ENCODE measurements at places on chromosomes 7 and 10.

DNA sequence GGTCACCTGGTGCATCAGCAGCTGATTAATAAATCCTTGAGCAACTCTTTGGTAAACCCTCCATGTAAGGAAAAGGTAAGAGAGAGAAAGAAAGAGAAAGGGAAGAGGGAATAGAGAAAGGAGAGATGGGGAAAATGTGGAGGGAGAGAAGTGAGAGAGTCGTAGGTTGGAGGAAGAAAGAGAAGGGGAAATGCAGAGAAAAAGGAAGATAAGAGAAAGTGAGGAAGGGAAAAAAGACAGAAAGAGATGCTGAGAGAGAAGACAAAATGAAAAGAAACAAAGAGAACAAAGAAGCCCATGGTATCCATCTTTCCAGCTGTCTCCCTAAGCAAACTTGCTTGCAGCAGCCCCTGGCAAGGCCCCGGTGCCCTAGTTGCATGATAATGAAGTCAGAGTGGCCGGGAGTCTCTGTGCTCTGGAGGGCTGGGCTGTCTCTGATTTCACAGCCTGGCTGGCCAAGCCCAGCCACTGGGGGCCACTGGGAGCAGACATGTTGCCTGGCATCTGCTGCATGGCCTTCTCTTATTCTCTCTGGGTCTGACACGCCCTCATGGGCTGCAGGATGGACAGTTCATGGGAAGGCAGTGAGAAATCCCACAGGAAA, 48.4 kb downstream of the PRR15 start:
- no peak for DNase-seq

GRCh38 chr10:87913156-87913921, 49.9 kb downstream of the PTEN start:
- DNase-seq, result no peak

GRCh38 chr10:70462349-70462984, 16.1 kb upstream of the PALD1 start:
- no peak for DNase-seq

- DNase-seq, result no peak
Observed at GRCh38 chr7:42400211-42400772, 163.3 kb upstream of the GLI3 start.

GRCh38 chr7:36653008-36653662, 71.2 kb downstream of the AOAH start:
- DNase-seq, result no peak

Measured in stimulated activated CD4-positive, alpha-beta T cell treated with anti-CD3 and anti-CD28 coated beads, Interleukin-1b, Interleukin-23, amount 100 ng/mL, for 1 hour (primary cell).